Nucleus accumbens (tissue), 56 donors: ENCODE measurements at places on chromosomes 11 and 22.

- DNase-seq = no peak
Observed at GRCh38 chr11:84372381-84372950, 1086.3 kb upstream of the CCDC90B start.

GRCh38 chr22:45832180-45832579 is 144.8 kb downstream of the WNT7B start:
- DNase-seq = no peak

GRCh38 chr11:24872651-24873311 is 375.9 kb downstream of the LUZP2 start:
- no peak for DNase-seq

DNA sequence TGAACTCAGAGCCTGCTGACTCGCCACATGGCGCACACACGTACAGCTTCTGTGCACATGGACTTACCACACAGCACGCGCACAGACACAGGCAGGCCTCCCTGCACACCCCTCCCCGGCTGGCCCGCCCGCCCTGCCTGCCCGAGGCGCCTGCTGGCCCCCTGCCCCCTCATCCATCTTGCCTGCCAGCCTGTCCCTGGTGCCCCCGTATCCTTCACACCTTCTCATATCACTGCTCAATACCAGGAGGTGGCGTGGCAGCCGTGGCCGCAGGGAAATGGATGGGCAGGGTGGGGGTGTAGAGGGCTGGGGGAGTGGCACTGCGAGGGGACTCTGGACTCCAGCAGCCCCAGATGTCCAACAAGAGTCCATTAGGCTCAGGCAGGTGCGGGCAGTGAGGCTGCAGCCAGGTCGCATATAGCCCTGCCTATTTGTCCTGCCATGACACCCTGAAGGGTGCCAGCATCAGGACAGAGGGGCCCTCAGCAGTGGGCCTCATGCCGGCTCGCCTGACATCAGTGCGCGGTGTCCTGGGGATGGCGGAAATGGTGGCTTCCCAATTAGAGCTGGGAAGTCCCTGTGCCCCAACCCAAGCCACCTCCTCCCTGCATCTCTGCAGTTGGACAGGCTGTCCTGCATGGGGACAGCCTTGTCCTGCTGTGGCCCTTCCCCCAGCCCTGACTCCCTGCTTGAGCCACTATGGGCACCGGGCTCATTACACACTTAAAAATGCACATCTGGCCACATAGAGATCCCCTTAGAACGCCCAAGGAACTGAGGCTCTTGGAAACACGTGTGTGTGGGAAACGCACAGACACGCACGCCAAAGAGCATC is 2.0 kb upstream of the TBX10 start:
- DNase-seq = no peak

DNA sequence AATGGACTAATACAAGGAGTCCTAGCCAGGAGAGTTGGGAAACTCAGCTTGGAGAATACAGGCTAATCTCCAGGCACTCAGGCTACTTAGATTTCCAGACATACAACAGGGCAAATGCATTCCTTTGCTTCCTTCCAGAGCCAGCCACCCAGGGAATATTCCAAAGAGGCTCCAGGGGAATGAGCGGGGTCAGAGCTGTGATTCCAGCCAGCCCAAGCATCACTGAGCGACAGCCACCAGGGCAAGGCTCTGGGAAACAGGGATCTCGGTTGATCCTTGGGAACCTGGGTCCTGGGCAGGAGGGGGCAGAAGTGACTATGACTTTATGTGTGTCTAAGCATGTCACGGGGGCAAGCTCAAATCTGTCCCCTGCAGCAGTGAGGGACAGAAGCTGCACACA is 112.3 kb upstream of the LMO1 start:
- DNase-seq = no peak
